GM23338 (cell line): ENCODE measurements at places on chromosomes 11 and 22.

DNA sequence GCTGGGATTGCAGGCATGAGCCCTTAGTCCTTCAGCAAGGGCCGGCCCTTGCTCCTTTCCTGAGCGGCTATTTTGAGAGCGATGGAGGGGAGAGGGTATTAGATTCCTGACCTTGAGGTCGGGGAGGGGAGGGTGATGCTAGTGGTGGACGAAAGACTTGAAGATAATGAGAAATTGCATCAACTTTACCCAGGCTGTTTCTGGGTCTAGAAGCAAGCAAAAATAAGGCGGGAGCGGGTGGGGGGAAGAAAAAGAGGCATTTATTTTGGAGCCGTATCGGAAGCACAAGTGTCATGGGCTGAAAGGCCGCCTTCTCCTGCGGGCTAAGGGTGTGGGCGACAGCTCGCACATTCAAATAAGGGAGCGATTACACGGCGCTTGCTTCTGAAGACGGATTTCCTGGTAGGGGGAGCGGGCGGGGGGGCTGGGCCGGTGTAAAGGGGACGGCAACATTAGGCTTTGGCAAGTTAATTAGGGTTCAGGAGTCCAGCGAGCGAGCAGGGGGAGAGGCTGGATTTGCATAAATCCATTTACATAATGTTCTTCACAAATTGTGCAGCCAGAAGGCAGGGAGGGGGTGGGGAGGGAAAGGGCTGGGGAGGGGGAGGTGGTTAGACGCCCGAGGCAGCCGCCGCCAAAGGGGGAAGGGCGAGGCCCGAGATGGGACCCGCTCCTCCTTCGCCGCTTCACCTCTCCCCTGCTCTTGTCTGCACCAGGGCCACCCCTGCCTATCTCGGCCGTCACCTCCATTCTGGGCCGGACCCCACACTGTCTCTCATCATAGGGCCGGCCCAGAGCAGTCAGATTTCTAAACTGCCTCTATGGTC, 245.9 kb downstream of the MIAT start:
- DNase-seq: peak; percentile 59

DNA sequence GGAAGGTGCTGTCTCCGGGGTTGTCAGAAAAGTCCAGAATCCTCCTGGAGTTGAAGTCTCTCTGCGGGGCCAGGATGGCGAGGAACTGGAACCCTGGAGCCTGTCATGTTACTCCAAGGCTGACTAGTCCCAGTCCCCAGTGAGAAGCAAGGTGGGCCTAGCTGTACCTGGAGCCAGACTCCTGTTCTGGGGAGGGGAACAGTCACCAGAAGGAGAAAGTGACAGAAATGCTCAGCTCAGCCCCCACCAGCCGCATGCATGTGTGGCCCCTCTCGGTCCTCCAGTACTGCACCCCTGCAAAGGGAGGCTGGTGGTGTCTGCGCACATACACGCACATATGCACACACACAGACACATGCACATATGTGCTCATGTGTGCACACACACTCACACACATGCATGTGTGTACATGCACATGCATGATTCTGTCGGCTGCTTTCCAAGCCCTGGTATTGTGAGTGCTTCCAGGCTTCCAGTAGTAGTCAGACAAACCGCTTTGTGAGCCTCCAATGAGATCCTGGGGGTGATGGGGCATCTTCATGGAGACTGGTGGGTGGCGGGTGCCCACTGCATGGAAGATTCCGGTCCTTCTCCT, 54.3 kb downstream of the RTL6 start:
- no peak for DNase-seq

- no peak for DNase-seq
Measured at GRCh38 chr11:57605028-57605420, 7.5 kb downstream of the SERPING1 start.

GRCh38 chr11:116179401-116179800, 593.4 kb downstream of the BUD13 start:
- no peak for DNase-seq

GRCh38 chr11:14065141-14065540, 102.6 kb downstream of the SPON1 start:
- no peak for DNase-seq

GRCh38 chr11:118364956-118365615, 5.7 kb downstream of the UBE4A start:
- no peak for DNase-seq

DNA sequence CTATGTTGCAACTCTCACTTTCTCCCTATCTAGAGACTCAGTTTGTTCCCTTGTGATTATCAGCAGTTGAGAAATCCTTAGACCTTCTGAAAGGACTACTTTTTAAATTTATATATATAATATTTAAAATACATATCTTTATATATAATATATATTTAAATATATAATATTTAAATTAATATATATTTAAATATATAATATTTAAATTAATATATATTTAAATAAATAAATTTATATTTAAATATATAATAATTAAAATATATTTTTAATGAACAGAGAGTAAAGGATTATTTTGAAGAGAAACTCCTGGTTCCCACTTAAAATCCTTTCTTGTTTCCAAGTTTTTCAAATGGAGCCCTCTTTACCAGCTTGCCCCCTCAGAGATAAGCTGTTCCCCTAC, 83.7 kb upstream of the TRIM77 start:
- no peak for DNase-seq

DNA sequence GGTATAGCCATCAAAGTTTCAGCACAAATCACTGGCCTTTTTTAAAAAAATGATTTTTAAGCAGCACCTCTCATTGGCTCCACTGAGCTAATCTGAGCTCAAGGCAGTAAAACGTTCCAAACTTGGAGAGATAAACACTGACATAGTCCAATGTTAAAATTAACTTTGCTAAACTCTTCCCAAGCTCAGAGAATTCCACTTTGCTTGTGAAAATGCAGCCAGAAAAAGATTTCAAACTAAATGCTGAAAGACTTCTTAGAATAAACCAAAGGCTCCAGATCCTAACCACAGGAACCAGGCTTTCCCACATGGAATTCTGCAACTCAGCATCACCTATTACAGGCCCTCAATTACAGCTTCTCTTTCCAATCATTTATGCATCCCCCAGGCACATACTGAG, 84.7 kb upstream of the GDPD4 start:
- no peak for DNase-seq

DNA sequence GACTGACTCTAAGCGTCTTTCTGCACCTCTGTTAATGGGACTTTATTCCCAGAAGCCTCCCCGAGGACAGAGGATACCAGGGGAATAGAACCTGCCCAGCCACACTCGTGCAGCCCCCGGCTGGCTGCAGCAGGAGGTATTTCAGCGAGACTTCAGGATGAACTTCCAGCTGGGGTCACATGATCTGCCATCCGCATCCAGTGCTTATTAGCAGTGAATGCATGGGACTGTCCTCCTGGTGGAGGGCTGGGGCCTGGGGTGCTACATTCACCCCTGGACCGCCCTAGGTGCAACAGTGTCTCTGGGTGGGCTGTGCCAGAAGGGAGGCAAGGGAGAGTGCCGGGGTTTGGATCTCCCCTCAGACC, 1.6 kb downstream of the DUSP8 start:
- no peak for DNase-seq

DNA sequence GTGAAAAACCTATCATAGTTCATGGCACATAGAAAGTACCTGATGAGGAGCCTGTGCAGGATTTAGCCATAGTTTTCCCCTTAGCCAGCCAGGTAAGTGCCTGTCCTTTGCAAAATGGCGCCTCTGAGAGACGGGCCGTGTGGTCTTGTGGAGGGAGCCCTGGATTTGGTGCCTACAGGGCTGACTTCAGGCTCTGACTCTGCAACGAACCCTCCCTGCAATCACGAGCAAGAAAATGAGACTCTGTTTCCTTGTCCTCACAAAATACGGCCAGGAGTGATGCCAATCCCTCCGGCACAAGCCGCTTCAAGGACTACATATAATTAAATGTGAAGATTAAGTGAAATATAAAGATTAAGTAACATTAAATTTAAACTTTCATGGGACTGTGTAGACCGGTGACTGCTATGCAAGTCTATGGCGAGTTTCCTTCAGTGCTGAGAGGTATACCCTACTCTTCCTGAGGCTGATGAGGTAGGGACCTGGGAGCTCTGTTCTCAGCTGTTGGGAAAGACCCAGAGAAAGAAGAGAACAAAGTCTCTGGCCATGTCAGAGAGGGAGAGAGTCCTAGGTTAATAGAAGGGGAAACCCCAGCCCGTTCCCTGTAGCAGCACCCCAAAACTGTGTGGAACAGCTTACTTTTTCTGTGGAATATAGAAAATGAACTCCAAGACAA, 6.1 kb upstream of the CXCR5 start:
- DNase-seq: no peak

- no peak for DNase-seq
Measured at GRCh38 chr22:19822301-19823117, 32.2 kb downstream of the GNB1L start.

DNA sequence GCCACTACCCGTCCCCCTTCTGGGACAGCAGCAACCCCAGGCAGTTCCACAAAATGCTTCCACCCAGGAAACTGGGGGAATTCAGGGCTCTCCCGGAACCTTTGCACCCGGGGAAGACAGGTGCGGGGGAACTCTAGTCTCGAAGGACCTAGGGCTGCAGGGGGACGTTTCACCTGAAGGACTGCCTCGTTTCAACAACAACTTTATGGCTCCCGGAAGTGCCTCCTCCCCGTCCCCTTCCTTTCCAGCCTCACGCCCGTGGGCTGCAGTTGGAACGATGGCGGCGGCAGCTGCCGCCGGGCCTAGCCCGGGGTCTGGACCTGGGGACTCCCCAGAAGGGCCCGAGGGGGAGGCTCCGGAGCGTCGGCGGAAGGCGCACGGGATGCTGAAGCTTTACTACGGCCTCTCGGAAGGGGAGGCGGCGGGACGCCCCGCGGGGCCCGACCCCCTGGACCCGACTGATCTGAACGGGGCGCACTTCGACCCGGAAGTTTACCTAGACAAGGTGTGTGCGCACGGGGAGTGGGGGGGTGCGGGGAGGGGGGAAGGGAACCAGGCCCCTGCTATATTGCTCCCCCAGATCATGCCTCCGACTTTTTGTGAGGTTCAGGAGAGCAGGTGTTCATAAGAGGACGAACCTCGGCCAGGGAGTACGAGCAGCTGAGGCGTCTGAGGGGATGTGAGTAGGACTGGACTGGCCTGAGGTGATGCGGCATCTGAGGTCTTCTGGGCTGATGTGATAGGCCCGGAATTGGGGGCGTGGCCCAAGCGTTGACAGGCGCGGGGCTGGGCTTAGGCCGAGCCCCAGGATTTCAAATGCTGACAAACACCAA, at the start of gene VPS51:
VPS51 (plus strand) TSS at position 241 of the 833 bp plus-strand sequence; CDS start at position 278, 37 bp downstream.
- DNase-seq: peak; percentile 98

- DNase-seq: no peak
Measured at GRCh38 chr22:47259990-47260389, 497.5 kb downstream of the TBC1D22A start.

DNA sequence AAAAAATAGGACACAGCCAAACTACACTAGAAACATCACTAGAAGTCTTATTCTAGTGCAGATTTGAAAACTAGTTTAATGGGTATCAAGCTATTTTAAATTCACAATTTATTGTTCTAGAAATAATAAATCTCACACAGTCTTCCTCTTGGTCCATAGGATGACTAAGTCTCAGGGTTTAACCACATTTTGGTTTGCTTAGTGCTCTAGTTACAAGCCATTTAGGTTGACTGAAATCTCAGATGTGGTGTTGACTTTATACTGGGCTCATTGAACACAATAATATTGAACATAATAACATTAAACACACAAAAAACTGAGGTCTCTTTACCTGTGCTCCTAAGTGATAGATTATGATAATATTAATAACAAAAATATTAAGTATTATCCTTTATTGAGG, 760.3 kb upstream of the CCDC179 start:
- DNase-seq: no peak

DNA sequence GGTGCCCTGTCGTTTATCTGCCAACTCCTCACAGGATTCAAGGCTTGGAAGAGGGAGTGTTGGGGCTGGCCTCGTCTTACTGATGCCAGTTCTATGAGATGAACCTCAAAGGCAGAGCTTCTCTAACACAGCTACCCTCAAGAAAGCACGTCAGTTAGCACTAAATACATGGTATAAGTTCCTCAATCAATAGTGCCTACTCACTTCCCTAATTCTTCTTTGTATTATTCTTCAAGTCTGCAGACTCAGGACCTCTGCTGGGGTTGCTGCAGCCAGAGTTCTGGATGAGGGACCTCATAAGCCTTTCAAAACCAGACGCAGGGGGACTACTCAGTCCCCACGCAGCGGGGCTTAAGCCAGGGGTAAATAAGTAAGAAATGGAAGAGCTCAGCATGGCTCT, 118.3 kb downstream of the VPREB1 start:
- DNase-seq: no peak

DNA sequence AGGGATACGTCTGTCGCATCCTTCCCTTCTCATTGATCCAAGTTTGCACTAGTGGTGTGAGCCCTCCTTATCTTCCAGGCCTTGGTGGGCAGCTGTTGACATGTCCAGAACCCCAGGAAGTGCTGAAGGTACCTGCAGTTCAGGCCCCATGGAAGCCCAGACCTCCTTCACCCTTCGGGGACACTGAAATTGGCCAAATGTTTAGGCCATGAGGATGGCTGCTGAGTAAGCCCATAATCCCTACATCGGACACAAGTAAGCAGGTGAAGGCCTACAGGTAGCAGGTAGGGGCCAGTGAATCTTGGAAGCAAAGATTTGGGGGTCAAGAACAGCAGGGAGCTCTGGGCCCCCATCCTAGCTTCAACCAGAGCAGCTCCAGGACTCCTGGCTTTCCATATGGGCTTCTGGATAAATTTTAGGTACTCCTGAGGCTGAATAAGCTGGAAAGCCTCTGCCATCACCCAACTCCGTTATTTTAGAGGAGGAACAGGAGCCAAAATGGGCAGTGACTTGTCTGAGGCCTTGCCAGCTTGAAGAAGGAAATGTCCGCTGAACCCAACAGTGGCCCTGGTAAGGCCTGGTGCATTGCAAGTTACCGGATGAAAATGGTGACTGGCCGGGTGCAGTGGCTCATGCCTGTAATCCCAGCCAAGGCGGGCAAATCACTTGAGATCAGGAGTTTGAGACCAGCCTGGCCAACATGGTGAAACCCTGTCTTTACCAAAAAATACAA, 45.2 kb downstream of the MORC2 start:
- DNase-seq: no peak

DNA sequence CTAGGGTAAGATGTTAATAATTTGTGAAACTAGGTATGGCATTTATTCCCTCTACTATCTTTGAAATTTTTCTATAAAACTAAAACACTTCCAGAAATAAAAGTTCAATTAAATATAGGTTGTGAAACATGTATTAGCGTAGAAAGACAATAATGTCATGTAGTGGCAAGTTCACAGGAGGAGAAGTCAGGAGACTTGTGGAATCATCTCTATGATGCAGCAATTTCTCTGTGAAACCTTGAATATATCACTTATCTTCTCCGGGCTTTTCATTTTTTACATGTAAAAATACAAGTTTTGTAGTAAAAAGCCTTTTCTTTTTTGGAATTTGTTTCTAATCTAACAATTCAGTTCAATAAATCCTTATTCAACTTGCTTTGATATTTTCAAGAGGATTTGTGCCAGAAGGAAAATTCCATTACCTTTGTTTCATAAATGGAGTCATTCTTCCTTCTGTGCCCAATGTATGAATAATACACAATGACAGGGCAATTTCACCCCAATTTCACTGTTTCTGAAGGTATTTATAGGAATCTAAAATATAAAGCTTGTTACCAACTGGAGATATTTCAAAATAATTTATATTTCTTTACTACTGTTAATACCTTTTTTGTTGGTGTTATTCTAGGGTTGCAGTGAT, 758.3 kb downstream of the FAM181B start:
- no peak for DNase-seq

GRCh38 chr11:109023036-109023435, 358.2 kb downstream of the DDX10 start:
- no peak for DNase-seq

- DNase-seq: peak; percentile 71
Measured at GRCh38 chr11:20397281-20397680, 9.8 kb downstream of the PRMT3 start.

- no peak for DNase-seq
Measured at GRCh38 chr11:112016088-112016764, 9.0 kb upstream of the DLAT start.
